ENCODE measurements at places on chromosomes 5 and 9.

GRCh38 chr5:89900346-89900745 lies 509.2 kb downstream of the CETN3 start:
- no peak for DNase-seq

- no peak for DNase-seq
These were observed 52.7 kb downstream of the ALG2 start for GRCh38 chr9:99169086-99169485.

DNA sequence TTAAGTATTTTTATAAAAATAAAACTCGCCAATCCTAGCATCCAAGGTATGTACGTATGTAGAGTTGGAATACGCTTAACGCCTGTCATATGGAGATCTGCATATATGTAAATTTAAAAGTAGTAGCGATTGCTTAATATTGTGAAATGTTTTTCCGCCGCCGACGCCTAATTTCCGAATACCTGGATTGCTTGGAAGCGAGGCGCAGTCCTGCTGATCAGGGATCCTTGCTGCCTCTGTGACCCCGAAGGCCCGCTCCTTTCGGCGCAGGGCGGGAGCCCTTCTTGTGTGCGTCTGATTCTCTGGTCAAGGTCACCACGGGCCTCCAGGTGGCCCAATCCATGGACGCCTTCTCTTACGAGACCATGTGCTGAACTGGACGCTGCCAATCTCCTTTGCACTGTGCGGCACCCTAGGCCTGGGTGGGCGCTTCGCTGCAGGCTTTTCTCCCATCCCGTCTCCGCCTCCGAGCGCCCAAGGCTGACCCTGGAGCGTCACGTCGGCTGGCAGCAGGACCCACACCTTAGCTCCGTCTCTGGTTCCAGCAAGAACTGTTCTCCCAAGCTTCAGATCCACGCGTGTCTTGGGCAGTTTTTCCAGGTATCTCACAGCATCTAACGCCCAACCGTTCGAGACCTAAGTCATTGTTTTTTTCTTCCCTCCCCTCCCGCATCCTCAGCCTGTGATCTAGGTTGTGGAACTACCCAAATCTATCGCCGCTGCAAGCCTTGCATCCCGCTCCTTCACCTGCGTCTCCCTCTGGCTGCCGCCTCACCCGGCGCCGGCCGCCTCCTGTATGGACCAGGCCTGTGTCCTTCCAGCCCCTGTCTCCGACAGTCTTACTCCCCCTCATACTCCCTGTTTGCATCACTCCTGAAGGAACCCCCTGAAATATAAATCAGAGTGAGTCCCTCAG lies 3.6 kb upstream of the TRIM41 start:
- DNase-seq = no peak

GRCh38 chr9:131594906-131595665 lies 49.8 kb downstream of the PRRT1B start:
- no peak for DNase-seq

DNA sequence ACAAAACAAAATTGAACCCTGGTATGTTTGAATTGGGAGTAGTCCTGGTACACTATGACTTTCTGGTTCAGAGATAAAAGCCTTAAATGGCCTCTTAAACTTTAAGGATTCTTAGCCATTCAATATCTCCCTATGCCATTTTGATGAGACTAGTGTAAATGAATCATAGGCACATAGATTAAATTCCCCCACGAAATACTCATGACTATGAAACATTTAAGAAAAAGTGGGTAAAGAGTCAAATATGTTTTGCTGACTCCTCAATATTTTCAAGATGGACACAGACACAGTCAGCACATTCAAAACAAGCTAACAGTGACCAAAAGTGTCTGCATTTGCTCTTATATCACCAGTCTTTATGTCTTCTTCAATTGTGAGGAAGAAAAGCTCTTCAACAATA lies 278.3 kb downstream of the PDE4D start:
- DNase-seq = no peak

DNA sequence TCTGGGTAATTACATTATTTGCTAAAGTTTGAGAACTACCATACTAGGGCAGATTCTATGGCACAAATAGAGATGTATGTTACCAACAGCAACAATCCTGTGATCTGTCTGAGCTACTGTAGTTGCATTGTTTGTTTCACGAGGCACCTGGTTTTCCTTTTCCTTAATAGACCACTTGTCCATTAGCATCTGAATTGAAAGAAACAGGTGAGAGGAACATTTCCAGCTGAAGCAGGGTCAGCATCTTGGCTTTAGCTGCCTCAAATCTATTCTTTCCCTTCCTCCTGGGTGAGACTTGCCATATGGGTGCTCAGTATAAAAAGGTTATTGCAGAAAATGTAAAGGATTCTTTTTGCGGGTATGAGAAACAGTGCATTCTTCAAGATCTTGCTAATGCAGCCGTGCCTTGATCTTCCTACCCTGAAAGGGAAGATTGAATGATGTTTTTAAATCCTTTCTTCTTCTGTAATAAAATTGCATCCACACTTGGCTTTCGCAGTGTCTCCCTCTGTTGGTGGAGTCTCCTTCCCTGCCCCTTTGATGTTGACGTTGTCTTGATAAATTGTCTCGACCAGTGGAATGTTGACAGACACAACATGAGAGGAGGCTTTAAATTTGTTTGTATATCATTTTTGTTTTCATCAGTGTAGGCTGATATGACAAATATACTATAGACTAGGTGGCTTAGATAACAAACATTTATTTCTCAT lies 118.0 kb upstream of the BRINP1 start:
- DNase-seq = no peak

GRCh38 chr5:93654676-93655075 lies 71.7 kb downstream of the NR2F1 start:
- DNase-seq = no peak

GRCh38 chr5:142587354-142587965 lies 98.4 kb downstream of the FGF1 start:
- DNase-seq = no peak

- no peak for DNase-seq
These were observed 1638.5 kb upstream of the C9orf72 start for GRCh38 chr9:29211580-29212396.

DNA sequence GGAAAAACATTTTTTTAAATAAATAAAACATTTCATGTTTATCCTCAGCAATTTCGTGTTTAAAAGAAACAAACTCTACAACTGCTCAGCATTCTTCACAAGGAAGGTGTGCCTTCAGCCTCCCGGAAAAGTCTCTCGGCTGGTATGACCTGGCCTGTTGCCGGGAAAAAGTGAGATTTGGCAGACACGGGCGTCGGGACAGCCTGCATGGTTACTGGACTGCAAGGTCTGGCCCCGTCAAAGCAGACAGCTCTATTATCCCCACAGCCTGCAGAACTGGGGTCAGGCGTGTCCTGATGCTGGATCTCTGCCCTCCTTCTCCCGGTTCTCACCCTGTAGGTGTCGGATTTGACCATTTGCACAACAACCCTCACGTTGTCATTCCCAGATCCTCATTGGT lies 120.3 kb upstream of the SPATA31C2 start:
- DNase-seq = no peak

GRCh38 chr9:35832814-35833213 lies 3.8 kb downstream of the TMEM8B start:
- no peak for DNase-seq

DNA sequence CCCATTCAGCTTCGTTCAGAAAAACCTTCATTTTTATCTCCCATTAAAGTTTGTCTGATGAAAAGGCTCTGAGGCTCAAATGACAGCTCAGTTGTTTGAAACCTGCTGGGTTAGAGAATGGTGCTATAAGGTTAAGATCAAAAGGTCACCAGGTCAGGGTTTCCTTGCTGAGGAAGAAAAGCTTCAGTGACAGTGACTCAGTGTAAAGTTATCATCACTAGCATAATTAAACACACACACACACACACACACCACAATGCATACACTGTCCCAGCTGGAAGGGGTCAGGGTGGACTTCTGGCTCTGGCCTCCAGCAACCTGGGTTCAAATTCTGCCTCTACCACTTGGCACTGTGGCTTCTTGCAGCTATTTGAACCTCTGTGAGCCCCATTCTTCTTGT lies 281.1 kb downstream of the DOCK8 start:
- no peak for DNase-seq

- DNase-seq = no peak
These were observed 97.4 kb downstream of the CDK5RAP2 start for GRCh38 chr9:120482424-120483186.

GRCh38 chr5:41418220-41419031 lies 92.0 kb downstream of the PLCXD3 start:
- no peak for DNase-seq

GRCh38 chr5:176396330-176396729 lies 7.8 kb downstream of the HIGD2A start:
- DNase-seq = no peak

- DNase-seq = no peak
These were observed 3.8 kb downstream of the COL23A1 start for GRCh38 chr5:178586396-178586795.

DNA sequence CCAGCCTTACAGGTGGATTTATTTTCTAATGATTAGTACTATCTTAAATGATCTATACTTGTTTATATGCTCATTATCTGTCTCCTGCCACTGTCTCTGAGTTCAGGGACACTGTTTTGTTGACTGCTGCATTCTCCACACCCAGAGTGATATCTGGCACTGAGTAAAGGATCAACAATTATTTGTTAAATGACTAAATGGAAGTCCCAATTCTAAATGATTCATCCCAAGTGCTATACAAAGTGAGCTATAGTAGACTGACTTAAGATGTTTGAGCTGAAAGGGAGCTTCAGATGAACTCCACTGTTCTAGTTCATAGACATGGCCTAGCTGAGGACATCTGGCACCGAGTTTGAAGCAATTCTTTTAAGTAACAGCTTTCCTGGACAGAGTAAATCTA lies 40.5 kb downstream of the ITGA2 start:
- DNase-seq = no peak

GRCh38 chr9:123642291-123643278 lies 286.6 kb downstream of the CRB2 start:
- no peak for DNase-seq

- DNase-seq = no peak
These were observed 155.9 kb downstream of the NR2F1-AS1 start for GRCh38 chr5:93425096-93425495.

DNA sequence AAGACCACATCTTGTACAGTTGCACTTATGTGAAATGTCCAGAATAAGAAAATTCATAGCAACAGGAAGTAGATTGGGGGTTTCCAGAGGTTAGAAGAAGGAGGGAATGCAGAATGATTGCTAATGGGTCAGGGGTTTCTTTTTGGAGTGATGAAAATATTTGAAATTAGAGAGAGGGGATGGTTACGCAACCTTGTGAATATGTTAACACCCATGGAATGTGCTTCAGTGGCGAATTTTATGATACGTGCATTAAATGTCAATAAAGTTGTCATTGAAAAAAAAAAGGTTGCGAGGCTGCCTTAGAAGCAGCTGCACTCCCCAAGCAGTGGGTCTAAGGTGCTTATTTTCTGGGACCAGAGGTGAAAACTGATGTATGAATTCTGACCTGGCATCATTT lies 64.4 kb upstream of the SUB1 start:
- no peak for DNase-seq

- no peak for DNase-seq
These were observed 168.6 kb downstream of the MACROH2A1 start for GRCh38 chr5:135230251-135230925.

DNA sequence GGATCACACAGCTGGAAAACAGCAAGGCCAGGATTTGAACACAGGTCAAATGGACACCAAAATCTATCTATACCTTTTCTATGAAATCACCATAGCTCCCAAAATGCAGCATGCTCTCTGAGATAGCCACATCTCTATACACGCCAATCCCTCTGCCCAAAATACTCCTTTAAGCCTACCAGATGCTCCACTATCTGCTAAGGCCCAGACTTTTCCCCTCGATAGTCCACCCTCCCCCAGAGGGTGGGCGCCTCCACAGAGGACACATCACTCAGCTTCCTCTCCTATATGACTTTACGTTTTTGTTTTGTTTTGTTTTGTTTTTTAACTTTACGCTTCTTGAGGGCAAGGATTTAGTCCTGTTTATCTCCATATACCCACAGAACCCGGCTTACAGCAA lies 46.8 kb downstream of the MTMR12 start:
- DNase-seq = no peak

DNA sequence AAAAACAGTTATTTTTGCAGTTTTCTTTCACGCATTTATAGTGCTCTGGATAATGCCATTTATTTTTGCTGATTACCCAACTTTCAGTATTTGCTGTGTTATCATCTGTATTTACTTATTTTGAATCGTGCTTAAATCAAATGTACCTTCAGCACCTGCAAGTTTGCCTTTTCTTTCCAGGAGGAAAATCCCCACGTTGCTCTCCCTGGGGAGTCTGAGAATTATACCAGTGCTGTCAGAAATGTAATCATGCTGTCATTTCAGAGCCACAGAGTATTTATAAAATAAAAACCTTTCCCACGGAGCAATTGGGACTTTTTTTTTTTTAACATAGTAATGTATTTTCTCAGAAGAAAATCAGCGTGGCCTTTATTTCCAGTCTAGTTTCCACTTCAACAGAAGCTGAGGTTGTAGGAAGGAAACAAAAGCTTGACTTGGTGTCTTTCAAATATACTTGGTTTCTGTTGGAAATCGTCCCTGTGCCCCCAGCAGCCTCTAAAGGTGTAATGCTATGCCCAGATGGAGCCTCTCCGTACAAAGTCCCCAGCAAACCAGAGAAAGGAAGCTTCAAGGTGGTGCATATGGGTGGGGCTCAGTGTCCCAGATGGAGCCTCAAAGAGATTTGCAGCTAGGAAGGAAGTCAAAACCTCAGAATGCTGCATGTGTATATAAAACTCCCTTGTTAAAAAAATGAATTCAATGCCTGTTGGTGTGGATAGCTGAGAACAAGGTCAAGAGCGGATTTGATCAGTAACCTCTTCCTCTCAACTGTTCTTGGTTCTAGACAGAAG lies 2.1 kb downstream of the GPR150 start:
- DNase-seq = no peak

GRCh38 chr9:119701651-119702050 lies 332.4 kb upstream of the BRINP1 start:
- no peak for DNase-seq

- no peak for DNase-seq
These were observed 73.9 kb upstream of the EFNA5 start for GRCh38 chr5:107744418-107745330.

GRCh38 chr5:8726383-8727036 lies 819.4 kb downstream of the SEMA5A start:
- no peak for DNase-seq

DNA sequence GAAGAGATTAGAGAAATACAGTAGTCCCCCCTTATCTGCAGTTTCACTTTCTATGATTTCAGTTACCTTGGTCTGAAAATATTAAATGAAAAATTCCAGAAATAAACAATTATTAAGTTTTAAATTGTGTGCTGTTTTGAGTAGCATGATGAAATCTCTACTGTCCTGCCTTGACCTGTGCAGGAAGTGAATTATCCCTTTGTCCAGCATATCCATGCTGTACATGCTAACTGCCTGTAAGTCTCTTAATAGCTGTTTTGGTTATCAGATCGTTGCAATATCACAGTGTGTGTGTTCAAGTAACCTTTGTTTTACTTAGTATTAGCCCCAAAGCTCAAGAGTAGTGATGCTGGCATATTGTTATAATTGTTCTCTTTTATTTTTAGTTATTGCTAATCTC lies 11.2 kb upstream of the JAK2 start:
- no peak for DNase-seq
